ENCODE measurements at places on chromosomes 6 and 20.

- no peak for DNase-seq
These were observed 106.4 kb downstream of the JARID2 start for GRCh38 chr6:15352220-15352619.

- no peak for DNase-seq
These were observed 117.1 kb downstream of the TBXT start for GRCh38 chr6:166050559-166050958.

- no peak for DNase-seq
These were observed 100.8 kb downstream of the OR2B2 start for GRCh38 chr6:27811451-27811772.

DNA sequence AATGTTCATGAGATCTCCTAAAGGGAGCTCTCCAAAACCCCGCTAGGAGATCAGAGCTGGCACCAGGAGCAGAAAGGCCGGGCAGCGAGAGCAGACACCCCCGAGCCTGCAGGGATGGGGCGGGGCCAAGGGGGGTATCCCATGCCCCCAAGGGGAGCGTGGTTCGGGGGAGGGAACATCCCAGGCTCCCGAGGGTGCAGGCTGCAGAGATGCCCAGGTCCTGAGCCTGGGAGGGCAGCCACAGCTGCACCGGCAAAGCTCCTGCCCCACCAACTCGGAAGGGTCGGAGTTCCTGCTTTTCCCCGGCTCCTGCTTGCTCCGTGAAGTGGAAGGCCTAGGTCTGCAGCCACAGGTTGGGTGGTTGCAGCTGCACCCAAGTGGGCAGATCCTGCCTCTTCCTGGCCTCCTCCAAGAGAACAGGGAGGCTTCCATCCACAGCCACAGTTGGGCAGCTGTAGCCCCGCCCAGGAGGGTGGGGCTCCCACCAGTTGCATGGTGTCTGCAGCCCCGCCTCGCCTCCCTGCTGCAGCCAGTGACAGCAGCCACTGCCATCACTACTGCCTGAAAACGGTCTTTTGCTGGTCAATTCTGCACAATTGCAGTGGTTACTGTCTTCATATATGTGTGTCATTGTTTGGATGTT lies 13.4 kb upstream of the GMNN start:
- DNase-seq, result no peak

DNA sequence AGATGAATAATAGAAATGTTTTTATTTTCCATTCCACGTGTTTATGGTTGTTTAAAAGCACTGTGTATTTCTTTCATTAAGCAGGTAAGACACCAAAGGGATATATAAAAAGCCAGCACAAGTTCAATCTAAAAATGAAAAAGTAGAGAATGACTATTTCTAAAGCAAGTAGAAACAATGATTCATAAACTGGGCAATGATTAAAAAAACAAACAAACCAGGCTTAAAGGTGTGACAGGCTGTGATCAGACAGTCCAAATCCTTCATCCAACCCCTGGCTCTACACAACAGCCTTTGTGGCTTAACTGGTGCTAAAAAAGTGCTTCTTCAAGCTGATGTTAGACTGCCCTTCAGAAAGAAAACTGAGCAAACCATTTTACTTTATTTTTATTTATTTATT lies 45.7 kb upstream of the TSHZ2 start:
- DNase-seq, result no peak

DNA sequence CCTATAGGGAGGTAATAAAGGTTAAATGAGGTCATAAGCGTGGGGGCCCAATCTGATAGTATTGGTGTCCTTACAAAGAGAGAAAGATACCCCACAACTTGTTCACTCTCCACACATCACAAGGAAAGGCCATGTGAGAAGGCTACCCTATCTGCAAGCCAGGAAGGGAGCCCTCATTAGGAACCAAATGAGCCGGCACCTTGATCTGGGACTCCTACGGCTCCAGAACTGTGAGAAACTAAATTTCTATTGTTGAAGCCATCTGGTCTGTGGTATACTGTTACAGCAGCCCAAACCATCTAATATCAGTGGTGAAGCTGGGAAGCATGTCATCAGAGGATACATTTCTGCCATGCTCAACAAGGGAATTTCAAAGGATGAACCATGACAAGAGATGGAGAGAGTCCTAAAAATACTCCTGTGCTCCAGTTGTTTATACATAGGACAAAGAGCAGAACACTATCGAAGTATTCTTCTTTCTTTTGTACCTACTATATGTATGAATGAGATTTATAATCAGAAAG lies 10.4 kb downstream of the COX7A2 start:
- DNase-seq, result no peak

- peak; percentile 78 for DNase-seq
These were observed 747 bp upstream of the PTPRA start for GRCh38 chr20:2872459-2873009.

- no peak for DNase-seq
These were observed 301.2 kb downstream of the LRFN2 start for GRCh38 chr6:40285996-40286395.

DNA sequence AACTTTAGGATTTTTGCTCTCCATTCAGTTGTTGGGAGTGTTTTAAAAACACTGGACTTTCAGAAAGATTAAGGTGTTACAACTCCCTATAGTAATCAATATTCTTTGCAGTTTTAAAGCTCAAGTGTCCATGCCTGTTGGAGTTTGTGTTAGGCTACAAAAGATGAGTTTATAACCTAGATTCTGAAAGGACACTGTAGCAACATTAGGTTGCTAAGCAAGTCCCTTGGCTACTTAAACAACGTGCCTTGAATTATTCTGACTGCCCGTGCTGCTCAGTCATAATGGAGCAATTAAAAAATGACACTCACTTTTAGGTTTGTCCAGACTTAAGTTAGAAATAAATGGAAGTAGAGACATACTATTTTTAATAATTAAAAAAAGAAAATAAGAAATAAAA lies 41.0 kb downstream of the KLHL32 start:
- no peak for DNase-seq

- no peak for DNase-seq
These were observed 72.3 kb downstream of the SNX5 start for GRCh38 chr20:17896193-17896723.

DNA sequence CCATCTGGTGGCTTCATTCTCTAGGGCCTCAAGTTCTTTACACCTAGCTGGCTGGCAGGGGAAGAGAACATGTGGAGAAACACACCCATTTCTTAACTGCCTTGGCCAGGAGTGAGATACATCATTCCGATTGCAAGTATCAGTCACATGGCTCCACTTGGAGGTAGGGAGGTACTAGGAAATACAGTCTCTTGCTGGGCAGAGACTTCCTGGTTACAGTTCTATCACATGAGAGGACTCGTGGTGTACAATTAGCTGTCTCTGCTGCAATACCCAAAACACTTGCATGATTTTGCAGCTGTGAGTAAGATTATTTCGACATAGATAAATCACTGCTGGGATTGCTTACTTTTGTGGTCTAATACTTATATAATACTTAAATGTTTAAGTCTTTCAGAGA lies 51.1 kb downstream of the GTF2H5 start:
- no peak for DNase-seq

DNA sequence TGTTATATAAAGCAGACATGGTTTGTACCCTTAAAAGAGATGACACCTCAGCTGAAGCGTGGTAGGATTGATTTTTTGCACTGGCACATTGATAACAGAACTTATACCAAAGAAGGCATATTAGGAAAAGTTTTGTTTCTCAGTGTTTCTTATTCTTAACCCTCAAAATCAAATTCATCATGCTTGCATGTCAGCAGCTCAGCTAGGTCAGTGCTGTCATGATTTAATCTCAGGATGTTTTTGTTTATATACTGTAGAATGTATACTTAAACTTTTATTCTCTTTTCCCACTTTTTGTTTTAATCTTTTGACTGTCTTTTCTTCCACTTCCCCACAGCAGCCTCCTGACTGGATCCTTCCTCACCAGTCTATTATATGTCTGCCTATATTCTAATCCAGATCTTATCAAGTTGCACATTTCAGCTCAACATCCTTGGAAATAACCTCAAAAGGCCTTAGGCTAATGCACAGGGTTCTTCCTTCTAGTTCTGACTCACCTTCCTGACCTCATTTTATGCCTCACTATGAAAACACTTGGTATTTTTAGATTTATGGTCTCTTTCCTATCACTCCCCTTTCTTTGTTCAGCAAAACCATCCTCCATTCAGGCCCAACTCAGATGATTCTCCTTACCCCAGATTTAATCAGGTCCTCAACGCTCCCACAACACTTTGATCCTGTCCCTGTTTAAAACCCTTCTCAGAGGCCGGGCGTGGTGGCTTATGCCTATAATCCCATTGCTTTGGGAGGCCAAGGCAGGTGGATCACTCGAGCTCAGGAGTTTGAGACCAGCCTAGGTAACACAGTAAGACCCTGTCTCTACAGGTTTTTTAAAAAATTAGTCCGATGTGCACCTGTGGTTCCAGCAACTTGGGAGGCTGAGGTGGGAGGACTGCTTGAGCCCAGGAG lies 7.2 kb downstream of the HEBP2 start:
- no peak for DNase-seq

DNA sequence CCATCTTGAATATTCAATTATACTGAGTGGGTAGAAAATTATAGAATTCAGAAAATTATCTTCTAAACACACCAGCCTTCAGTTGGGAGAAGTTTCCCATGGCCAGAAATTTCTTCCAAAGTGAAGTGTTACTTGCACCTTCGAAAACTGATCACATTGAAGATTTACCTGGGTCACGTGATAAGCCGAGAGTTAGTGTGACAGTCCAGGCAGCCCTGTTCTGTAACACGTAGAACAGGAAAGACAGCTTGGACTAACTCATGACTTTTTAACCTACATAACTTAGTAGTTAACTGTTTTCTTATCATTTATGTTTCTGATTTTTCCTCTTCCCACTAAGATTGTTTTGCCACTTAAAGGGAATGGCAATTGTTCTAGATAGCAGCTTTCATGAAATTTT lies 118.3 kb upstream of the MTHFD1L start:
- no peak for DNase-seq

DNA sequence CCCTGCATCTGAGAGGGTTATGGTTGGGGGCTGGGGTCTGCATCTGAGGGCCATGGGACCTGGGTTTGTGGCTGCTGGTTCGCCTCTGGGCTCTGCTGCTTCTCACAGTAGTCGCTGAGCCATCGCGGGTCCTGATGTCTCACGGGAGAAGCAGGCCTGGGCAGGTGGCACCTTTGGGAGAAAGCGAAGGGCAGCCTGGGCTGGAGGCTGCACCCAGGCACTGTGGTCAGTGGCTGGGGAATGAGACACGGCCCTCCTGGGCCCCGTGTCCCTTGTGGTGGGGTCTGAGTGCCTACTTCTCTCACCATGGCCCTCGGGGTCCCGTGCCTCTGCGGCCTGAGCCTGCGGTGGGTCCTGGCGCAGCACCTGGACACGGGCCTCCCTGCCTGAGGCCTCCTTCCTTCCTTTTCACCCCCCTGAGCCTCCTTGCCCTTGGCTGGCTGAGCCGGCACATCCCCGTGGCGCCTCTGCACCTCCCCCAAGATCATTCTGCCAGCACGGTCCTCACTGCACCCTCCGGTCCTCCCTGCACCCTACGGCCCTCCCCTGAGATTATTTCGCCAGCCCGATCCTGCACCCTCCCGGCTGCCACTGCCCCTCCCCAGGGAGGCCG lies 206.0 kb downstream of the ERMARD start:
- peak; percentile 0 for DNase-seq

- no peak for DNase-seq
These were observed 24.4 kb downstream of the CNBD2 start for GRCh38 chr20:35992713-35993335.

DNA sequence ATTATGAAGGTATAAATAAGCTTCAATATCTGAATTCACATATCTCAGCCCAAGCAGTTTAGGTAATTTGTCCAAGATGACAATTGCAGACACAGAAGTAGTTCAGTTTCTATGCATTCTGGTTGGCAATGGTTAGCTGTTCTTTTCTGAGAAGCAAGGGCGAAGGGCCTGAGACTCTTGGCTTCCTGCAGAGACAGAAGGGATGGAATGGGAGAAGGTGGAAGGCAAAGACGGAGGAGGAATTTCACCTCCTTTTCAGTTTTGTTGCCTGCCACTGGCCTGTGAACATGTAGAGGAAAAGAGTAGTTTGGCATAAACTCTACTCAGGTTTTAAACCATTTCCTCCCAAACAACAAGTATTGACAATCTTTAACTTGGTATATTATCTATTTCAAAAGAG lies 180.7 kb upstream of the HS3ST5 start:
- DNase-seq, result no peak

GRCh38 chr6:34570066-34570833 lies 14.1 kb upstream of the SPDEF start:
- DNase-seq, result no peak

GRCh38 chr6:63708631-63709030 lies 73.0 kb downstream of the PHF3 start:
- no peak for DNase-seq

DNA sequence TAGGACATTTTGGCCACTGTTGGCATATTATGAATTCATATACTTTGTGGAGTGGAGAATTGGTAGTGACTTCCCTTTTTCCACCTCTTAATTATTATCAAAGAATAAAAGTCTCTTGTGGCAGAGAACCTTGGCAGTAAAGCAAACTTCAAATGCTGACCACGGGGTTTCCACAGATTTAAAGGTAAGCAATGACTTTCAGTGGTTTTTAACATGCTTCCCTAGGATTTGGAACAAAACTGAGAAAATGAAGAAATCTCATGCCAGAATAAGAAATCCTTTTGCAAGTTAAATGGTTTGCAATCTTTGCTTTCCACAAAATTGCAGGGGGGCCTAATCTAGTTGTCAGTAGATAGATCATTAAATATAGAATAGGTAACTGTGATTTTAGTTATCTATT lies 2.0 kb upstream of the SDC4 start:
- no peak for DNase-seq

- no peak for DNase-seq
These were observed 95.6 kb upstream of the FOXP4 start for GRCh38 chr6:41450581-41450980.

GRCh38 chr6:35218021-35218420 lies 4.3 kb downstream of the SCUBE3 start:
- DNase-seq, result no peak

- no peak for DNase-seq
These were observed 74.1 kb downstream of the TPBG start for GRCh38 chr6:82437701-82438100.

- no peak for DNase-seq
These were observed 28.7 kb downstream of the SGK1 start for GRCh38 chr6:134289204-134289575.

- no peak for DNase-seq
These were observed 75.0 kb downstream of the SYCP2 start for GRCh38 chr20:59858425-59858824.

- no peak for DNase-seq
These were observed 123.9 kb upstream of the NXT1 start for GRCh38 chr20:23226612-23227265.

DNA sequence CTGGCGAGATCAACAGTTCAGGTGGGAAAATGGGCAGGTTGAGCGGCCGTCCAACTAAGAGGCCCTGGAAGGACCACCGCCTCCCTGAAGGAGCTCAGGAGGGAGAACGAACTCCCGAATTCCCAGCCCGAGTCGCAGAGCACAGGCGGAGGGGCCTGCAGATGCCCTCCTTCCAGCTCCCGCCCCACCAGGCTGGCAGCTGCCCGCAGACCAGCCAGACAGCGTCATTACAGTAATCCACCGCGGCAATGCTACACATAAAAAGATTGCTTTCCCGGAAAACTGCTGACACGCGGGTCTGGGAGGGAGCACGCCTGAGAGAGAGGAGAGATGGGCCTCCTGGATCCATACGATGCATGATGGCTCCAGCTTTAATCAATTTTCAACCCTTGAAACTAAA lies 30.5 kb upstream of the SLCO4A1 start:
- no peak for DNase-seq
